ENCODE measurements at places on chromosomes 5 and 9.

DNA sequence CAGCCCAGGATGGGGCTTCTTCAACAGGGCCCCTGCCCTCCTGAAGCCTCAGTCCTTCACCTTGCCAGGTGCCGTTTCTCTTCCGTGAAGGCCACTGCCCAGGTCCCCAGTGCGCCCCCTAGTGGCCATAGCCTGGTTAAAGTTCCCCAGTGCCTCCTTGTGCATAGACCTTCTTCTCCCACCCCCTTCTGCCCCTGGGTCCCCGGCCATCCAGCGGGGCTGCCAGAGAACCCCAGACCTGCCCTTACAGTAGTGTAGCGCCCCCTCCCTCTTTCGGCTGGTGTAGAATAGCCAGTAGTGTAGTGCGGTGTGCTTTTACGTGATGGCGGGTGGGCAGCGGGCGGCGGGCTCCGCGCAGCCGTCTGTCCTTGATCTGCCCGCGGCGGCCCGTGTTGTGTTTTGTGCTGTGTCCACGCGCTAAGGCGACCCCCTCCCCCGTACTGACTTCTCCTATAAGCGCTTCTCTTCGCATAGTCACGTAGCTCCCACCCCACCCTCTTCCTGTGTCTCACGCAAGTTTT is 23.6 kb downstream of the PCDHGC5 start:
- peak; percentile 62 for DNase-seq

DNA sequence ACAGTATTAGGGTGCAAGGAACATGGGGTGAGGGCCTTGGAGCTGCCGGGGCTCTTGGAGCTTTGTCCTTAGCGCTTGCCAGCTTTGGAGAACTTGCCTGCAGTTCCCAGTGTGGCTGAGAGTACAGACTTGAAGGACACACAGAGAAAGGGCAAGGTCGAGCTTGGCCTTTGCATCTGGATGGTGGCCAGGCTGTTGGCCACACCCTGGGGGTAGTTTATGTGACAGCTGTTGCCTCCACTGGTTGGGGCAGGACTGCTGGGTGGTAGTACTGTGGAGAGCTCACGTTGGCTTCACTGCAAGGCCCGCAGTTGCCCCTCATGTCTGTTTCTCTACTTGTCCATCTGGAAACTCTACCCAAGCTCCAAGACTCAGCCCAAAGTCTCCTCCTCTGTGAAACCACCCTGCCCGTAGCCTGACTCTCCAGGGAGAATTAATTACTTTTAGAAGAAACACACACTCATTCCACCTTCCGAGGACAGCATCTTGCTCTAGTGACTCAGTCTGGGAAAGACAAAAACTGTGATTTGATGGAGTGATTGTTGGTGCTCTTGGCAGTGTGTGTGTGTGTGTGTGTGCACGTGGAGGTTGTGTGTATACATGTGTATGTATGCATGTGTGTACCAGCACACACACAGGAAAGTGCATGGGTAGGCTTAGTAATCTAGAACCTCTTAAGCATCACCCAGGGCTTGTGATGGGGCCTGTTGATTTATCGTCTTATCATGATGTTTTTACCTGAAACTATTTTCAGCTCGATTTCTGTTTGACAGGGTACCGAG is 57.8 kb downstream of the TENT4A start:
- no peak for DNase-seq

DNA sequence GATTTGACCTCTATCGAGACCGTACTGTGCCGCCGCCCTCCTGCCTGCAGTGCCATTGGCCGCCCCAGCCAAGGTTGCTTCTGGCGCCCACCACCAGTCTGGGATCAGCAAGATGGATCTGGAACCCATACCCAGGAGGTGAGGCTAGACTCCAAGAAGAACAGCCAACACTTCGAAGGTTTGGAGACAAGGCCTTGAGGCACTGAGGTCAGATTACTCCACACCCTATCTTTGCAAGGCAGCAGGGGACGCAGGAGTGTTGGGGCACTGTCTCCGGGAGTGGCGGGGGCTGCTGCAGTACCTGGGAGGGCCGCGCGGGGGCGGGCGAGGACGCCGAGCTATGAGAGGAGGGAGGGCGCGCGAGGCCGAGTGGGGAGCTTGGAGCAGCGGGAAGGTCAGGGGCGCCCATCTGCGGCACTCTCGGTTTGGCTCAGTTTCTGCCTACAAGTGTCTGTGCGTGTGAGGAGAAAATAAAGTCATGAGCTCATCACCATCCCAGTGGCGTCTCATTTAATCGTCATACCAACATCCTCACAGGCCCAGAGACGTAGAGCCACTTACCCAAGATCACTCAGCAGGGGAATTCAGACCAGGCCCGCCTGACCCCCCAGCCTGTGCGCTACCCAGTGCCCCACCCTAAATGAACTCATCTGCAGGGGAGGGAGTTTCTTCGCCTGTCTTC is 20.5 kb upstream of the PSD2 start:
- DNase-seq = peak; percentile 56

DNA sequence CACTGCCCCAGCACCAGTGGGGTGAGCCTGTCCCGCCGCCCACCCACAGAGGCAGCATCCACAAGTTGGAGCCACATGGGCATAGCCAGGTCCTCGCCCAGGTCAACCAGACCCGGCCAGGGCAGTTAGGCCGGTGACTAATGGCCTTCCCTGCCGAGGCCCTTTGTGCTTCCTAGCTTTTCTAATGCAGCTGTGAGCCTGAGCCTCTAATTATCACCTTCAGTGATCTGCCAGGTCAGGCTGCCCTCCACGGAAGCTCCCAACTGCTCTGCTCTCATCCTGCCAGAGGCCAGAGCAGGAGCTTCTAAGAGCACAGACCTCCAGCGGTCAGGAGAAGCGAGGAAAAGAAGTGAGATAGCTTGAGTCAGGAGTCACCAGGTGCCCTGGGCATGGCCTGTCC is 87.1 kb upstream of the PPP1R26 start:
- no peak for DNase-seq

- DNase-seq = no peak
Observed at GRCh38 chr9:32348106-32348695, 36.2 kb upstream of the ACO1 start.

- no peak for DNase-seq
Observed at GRCh38 chr5:96911139-96911538, 24.7 kb upstream of the LNPEP start.

DNA sequence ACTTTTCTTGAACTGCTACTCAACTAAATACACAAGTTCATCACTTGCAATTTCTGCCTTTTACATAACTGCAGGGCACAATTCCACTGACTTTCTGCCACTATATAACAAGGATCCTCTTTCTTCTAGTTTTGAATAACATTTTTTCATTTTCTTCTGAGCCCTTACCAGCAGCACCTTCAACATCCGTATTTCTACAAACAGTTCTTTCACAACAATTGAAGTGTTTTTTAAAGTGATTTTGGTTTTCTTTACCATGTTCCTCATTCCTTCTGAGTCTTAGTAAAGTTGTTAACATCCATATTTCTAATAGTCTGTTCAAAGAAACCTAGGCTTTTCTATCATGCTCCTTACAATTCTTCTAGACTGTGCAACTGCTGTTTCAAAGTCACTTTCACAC is 127.2 kb upstream of the PITX1 start:
- DNase-seq = no peak

DNA sequence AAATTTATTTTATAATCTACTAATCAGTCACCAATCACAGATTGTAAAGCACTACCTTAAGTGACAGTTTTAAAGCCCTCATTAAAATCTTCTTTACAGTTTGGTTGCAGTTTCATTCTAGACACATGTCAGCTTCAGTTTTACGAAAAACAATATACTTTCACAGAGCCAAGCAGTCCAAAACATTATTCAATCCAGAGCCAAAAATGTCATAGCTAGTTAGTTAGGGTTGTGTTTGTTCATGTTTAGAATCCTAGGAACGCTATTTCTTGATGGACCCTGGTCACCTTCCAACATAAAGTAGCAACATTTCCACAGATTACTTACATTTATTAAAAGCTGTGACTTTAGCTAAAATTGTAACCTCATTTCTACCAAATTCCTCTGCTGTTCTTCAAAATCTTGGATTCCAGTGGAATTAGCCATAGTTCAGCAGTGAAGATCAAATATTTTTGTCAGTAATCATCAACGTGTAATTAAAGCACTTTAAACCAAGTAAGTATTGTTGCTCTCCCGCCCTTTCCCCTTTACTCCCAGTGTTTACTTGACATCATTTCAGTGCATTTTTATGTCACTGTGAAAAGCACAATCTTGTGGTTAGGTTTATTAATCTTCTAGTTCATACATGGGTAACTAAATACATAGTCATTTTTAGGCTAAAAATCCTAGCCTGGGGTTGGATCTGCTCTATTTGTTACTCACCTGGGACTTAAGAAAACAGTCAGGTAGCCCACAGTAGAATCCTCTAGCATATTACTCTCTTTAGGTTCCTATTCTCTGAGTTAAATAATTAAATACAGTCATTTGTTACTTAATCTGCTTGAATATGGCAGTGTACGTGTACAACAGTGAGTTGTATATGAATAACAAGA is 74.3 kb downstream of the NIPBL start:
- DNase-seq = no peak

- DNase-seq = no peak
Observed at GRCh38 chr5:154674029-154674428, 81.1 kb upstream of the LARP1 start.

- no peak for DNase-seq
Observed at GRCh38 chr5:173232499-173233346, 2.3 kb downstream of the NKX2-5 start.

- DNase-seq = no peak
Observed at GRCh38 chr9:18185196-18185595, 288.8 kb upstream of the ADAMTSL1 start.

DNA sequence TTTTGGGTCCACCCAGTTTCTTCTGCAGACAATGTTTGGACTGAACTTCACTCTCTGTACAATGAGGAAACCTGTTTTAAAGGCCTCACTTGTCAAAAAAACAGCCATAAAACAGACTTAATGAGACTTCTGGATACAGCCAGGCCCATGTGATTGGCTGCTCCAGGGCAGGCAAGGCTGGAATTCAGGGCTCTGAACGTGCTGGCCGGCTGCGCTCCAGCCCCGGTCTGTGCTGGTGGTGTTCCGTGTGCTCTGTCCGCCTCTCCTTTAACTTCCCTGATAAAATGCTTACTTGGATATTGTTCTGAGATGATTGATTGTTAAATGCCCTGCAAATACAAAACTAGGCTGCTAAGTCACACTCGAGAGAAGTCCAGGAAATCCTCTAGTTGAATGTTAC is 131.2 kb upstream of the KLF4 start:
- no peak for DNase-seq

DNA sequence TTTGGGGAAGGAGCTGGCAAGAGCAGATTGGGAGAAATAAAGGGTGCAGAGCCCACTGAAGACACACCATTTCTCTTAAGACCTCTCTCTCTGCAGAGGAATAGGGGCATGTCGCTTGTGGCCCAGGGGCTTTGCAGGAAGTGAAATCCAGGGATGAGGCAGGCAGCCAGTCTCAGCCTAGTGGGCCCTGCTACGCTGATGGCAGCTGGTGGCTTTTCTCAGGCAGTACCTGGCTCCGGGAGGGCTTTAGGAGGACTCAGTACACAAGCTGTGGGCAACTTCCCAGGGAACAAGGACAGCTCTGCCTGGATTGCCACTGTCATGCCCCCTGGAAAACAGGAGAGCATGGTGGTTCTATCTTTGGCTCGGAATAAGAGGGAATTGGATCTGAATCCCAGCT is 76.2 kb upstream of the NEURL1B start:
- DNase-seq = no peak

- no peak for DNase-seq
Observed at GRCh38 chr5:119897537-119898370, 268.4 kb downstream of the FAM170A start.

DNA sequence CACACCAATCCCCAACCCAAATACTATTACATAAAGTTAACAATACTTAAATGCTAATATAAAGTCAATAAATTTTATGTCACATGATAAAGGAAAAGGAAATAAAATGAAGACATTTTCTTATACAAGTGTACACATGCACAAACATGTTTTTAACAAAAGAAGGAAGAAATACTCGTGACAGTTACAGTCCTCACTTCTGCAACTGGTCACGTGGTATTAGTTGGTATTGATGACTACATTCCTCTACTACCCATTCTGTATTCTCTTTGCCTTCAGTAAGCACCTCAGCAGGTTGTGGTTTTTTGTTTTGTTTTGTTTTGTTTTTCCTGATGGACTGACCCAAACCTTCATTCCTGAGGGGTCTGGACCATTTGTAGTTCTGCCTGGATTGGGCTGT is 176.9 kb upstream of the CCNH start:
- DNase-seq = no peak

GRCh38 chr5:55219770-55220169 is 7.3 kb downstream of the MCIDAS start:
- DNase-seq = no peak

GRCh38 chr9:35658968-35659220 is 802 bp downstream of the CCDC107 start:
- no peak for DNase-seq

DNA sequence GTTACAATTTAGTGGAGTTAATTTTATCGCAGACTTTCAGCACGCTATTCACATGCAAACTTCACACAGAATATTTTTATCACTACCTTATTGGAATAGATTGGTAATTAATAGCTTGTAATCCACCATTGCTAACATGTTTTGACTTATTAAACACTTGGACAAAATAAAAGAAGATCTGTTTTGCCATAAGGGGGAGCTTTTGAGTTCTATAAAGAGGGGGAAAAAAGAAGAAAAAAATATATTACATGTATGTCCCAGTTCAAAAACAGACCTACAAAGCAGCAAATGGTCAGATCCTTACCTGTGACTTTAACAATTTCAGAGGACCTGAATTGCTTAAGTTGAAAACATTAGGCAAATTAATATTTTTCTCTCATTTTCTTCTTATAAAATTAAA is 1.2 kb upstream of the PAPPA start:
- no peak for DNase-seq

DNA sequence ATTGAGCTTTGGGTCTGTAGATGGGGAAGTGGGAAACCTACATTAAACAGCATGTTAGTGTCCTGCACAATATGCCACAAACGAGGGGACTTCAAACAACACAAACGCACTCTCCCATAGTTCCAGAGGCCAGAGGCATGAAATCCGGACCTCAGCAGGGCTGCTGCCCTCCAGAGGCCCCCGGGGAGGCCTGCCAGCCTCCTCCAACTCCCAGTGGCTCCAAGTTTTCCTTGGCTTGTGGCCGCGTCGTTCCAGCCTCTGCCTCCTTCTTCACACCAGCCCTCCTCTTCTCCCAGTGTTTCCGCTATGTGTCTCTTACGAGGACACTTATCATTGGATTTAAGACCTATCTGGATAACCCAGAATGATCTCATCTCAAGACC is 13.3 kb upstream of the COL5A1 start:
- DNase-seq = no peak

- DNase-seq = no peak
Observed at GRCh38 chr5:821504-821903, 29.3 kb downstream of the ZDHHC11 start.

- no peak for DNase-seq
Observed at GRCh38 chr5:177537389-177538361, 16.7 kb downstream of the FAM193B start.

- DNase-seq = no peak
Observed at GRCh38 chr5:180960209-180960608, 28.4 kb upstream of the BTNL3 start.

All from stimulated activated CD8-positive, alpha-beta memory T cell treated with anti-CD3 and anti-CD28 coated beads, Interleukin-2, amount 100 ng/mL, for 1 hour (primary cell).